ENCODE measurements at places on chromosomes 11 and 22.

DNA sequence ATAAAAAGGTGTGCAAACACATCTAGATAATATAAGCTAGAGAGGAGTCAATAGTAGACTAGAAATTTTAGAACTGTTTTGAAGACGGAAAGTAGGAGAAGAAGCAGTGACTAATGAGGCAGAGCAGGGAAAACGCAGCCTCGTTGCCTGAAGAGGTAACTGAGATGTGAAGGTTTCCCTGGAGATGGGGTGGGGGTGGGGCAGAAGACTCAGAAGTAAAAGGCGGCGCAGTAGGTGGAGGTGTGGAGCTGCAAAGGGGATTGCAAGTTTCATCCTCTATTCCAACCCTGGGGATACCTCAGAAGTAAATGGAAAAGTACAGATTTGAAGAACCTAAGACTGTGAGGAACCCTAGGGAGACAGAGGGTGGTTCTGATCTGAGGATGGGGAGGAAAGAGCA, 109.5 kb downstream of the TMPRSS5 start:
- no peak for DNase-seq

- no peak for DNase-seq
Measured at GRCh38 chr22:46381142-46381541, 45.6 kb downstream of the TRMU start.

DNA sequence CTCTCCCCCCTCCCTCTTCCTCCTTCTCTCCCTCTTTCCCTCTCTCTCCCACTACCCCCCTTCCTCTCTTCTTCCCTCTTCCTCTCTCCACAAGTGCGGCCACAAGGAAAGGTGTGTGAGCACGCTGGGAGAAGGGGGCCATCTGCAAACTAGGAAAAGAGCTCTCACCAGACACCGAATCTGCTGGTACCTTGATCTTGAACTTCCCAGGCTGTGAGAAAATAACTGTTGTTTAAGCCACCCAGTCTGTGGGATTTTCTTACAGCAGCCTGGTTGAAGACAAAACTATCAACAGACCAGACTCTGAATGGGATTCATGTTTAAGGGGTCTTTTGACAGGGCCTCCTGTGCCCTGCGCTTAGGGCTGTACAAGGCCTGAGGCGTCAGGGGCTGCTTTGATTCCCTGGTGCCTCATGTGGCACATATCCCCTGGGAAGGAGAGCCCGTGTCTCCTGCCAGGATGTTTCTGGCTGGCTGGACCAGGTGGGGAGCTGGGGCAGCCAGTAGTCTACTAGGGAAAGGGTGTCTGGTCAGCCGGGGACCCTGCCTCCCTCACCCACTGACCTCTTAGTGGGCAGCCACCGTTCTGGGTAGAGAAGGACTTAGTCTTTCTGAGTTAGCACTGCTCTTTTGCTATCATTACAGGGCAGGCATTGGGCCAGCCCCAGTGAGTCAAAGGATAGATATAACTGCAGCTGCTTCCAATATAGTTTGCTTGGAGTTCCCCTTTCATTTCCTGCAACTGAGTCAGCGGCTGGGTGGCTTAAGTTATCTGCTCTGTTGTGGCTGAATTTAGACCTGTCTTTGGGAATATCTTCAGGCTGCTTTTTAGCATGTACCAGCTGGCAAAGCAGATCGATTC, 6.2 kb downstream of the PANX1 start:
- no peak for DNase-seq

GRCh38 chr11:57484141-57484710, 23.9 kb downstream of the RTN4RL2 start:
- DNase-seq, result no peak

DNA sequence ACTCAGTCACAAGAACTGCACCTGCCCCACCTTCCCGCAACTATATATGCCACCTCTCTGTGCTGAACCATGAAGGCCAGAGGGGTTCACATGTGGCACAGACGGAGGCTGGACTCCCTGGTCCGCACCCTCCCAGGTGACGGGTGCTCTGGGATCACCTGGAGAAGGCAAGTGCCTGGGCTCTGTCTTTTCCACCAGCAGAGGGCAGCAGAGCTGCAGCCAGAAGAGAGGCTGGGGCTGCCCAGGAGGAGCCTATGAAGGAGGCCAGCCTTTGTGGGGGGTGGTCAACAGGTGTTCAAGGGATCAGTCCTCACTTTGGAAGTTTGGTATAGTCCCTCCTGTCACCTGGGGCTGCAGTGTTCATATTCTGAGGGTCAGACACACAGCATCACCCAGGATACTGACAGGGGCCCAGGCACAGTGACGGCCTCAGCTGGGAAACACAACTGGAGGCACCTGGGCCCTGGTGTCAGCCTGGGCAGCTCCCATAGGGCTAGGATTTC, 39.2 kb upstream of the IGLL5 start:
- DNase-seq, result peak; percentile 12

DNA sequence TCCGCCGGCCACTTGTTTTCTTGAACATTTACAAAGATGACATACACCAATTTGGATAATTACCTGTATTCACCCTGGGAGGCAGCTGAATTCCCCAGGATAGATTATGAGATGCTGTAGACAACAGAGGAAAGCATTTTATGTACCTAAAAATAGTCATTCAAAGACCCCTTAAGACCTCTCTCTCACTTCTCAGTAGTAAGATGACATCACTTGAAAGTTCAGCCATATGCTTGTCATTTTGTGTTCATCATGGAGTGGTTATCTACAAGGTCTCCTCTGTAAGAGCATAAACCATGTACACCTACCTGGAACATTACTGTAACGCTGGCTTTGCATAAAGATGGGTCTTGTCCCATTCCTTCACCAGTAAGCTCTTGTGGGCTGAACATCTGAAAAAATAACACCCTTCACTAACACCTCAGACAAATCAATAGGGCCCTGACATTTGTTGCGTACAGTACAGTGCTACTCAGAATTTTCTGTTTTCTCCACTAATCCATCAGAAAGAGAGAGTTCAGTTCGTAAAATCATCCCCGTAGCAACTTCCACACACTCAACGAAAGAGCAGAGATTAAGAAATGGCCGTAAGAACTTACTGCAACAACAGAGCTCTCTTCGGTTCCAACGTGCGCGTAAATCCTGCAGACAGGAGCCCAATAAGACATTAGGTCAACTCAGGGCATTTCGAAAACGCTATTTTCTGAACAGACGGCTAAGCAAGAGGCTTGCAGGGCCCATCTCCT, 15.6 kb upstream of the WDR74 start:
- no peak for DNase-seq

- no peak for DNase-seq
Measured at GRCh38 chr22:37601203-37601539, 7.5 kb upstream of the GGA1 start.

DNA sequence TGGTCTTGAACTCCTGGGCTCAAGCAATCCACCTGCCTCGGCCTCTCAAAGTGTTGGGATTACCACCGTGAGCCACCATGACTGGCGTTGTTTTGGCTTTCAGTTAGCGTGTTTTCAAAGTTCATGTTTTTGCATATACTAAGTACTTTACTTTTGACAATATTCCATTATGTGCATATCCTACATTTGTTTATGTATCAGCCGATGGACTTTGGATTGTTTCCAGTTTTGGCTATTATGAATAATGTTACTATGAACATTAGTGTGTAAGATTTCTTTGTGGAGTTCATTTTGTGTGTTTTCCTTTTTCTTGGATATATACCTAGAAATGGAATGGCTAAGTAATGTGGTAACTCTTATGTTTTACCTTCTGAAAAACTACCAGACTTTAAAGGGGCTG, 9.9 kb downstream of the CSTF3 start:
- no peak for DNase-seq

DNA sequence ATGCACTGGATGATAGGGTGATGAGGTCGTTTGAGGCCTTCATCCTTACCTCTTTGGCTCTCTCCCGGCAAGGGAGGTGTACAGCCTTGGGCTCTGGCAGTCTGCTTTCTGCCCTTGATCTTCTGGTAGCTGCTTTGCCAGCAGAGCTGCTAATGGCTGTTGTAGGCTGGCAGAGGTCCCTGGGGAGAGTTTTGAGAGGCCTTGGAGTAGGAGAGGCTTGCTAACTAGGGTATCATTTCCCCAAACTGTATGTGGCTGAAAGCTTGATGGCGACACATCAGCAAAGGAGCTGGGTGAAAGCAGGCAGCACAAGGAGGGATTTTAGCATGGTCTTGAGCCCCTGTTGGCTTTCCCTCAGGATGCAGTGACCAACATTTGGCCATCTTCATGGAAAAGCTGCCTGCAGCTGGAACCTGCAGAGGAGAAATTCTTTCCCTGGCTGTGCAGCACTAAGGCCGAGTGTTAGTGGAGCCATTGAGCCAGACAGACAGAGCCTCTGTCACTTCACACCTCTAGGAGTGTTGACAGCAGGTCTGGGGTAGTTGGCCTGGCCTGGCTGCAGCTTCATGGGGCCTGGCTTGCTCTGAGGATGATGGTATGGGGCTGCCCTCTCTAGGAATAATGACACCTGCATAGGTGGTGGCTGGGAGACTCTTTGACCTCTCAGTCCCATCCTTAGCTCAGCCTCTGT, 3.5 kb upstream of the AMPD3 start:
- DNase-seq, result no peak

- no peak for DNase-seq
Measured at GRCh38 chr11:91926965-91927364, 297.7 kb upstream of the FAT3 start.

GRCh38 chr11:762421-763072, 14.7 kb downstream of the GATD1 start:
- DNase-seq, result peak; percentile 49

- peak; percentile 40 for DNase-seq
Measured at GRCh38 chr11:65329944-65330403, 3.7 kb upstream of the DPF2 start.

- DNase-seq, result no peak
Measured at GRCh38 chr22:42052765-42053164, 17.8 kb downstream of the NAGA start.

DNA sequence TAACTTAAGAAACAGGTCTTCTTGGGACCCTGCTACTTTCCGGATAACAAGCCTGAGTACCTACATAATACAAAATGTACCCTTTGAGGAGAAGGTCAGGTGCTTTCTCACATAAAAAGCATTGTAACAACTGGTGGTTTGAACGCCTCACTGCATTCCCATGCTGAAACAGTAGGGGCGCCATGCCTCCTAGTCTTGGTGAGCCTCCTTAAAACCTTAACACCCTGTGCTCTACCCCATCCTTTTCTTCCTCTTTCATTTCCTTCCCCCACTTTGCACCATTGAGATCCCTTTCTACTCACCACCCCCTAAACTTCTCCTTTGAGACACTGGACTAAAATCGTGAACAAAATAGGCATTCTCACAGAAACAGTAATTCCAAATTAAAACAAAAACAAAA, 729.3 kb downstream of the NTM start:
- no peak for DNase-seq

DNA sequence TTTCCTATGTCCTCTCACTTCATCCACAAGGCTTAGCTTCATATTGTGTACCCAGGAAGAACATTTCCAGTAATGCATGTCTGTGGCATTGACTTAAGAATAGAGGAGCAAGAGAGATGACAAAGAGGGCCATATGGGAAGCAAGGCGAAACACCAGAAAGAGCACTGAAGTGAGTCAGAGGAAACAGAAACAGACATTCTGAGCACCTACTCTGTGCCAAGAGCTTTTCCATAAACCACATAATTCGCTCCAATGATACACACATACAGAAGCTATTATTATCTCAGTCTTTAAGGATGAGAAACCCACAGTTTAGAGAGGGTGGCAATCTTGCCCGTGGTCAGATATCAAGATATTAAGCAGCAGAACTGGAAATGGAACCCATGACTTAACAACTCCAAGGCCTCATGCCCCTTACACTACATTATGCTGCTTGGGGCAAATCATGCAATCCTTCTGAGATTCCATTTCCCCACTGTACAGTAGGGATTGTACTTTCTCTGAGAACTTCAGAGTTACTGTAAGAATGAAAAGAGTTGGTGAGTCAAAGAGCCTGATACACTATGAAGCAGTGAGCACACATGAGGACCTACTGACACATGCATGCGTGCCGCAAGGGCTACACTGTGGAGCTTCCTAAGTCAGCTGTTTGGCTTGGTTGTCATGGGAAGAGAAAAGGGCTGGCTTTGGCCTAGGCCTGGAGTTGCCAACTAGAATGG, 126.6 kb downstream of the KCNC1 start:
- no peak for DNase-seq

DNA sequence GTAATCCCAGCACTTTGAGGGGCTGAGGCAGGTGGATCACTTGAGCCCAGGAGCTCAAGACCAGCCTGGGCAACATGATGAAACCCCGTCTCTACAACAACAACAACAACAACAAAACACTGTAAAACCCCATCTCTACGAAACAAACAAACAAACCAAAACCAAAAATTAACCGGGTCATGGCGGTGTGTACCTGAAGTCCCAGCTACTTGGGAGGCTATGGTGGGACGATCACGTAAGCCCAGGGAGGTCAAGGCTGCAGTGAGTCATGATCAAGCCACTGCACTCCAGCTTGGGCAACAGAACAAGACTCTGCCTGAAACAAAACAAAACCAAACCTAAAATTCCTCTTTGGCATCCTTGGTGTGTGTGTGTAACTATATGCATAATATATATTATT, 7.0 kb upstream of the POLA2 start:
- no peak for DNase-seq

- DNase-seq, result no peak
Measured at GRCh38 chr11:83751041-83751440, 464.9 kb upstream of the CCDC90B start.

GRCh38 chr11:65279741-65280440, 18.1 kb downstream of the POLA2 start:
- DNase-seq, result peak; percentile 87

- no peak for DNase-seq
Measured at GRCh38 chr11:93532281-93532789, 10.9 kb downstream of the SMCO4 start.

Measured in epithelial cell of prostate (primary cell).